ENCODE measurements at places on chromosomes 2 and 18. TPM values are rescaled to one million over a fixed set of nuclear protein-coding genes. Genes with fewer than 3 reads are reported as not detected.

UGT1A6 gene
- not detected for total RNA-seq

ZCCHC2 gene
- total RNA-seq, result 23.3 TPM

CDH2 gene
- total RNA-seq, result not detected

SCN9A gene
- not detected for total RNA-seq

SPP2 gene
- not detected for total RNA-seq

GRCh38 chr18:23521271-23521670, 18.0 kb downstream of the RMC1 start:
- peaks cover 45% of the 10 kb centered on the region for H3K36me3 ChIP-seq
- DNase-seq, result no peak
- no peaks in the 10 kb centered on the region for H3K27me3 ChIP-seq
- H3K27ac ChIP-seq, result no peak overlapping the region
- H3K4me3 ChIP-seq, result no peak overlapping the region

DNA sequence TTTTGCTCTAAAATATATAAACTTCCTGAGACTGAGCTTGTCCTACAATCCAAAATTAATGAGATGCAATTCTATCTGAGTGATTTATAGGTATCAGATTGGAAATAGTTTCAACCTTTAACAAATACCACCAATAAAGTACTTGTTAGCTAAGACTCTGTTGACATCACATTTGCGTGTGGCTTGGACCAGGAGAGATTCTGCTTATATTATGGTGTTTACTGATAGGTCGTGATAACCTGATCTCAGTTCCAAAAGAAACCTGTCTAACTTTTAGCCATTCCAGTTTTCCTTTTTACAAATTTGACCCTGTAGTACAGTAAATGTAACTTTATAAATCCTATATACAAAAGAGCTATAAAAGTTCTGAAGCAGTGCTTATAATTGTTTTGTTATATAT, 78.4 kb upstream of the ABCA12 start:
- H3K36me3 ChIP-seq, result no peaks in the 10 kb centered on the region
- H3K27ac ChIP-seq, result no peak overlapping the region
- peaks cover 21% of the 10 kb centered on the region for H3K27me3 ChIP-seq
- H3K4me1 ChIP-seq, result no peaks in the 10 kb centered on the region
- H3K4me3 ChIP-seq, result no peak overlapping the region

DNA sequence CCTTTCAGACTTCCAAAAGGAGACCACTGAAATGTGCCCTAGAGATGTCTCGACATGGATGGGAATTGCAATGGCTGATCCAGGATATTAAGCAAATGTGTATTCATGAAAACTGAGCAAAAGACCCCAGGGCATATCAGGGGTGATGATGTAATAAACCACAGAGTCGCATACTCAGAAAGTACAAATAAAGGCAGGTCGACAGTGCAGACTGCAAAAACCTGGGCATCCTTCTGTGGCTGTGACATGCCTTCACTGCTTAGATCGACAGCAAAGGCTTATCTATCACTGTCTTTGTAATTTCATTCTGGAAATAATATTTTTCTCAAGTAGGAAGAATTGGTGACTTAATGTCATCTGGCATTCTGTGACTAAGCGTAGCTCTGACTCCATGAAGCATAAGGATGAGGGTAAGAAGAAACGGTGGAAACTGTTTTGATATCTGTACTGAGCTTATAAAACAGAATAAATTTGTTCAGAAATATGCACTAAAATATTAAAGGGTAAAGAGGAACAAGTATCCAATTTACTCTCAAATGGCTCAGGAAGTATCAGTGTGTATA, 115.6 kb upstream of the NRP2 start:
- no peaks in the 10 kb centered on the region for H3K4me1 ChIP-seq
- no peaks in the 10 kb centered on the region for H3K27me3 ChIP-seq
- H3K36me3 ChIP-seq, result no peaks in the 10 kb centered on the region
- no peak overlapping the region for H3K4me3 ChIP-seq
- DNase-seq, result no peak
- H3K27ac ChIP-seq, result no peak overlapping the region

- H3K27me3 ChIP-seq, result no peaks in the 10 kb centered on the region
- no peak for DNase-seq
- peaks cover 43% of the 10 kb centered on the region for H3K4me1 ChIP-seq
Observed at GRCh38 chr2:231612109-231612455, 19.4 kb downstream of the TEX44 start.

GRCh38 chr2:176068419-176068832, 15.3 kb downstream of the EVX2 start:
- DNase-seq, result no peak
- H3K4me1 ChIP-seq, result peaks cover 21% of the 10 kb centered on the region
- H3K27ac ChIP-seq, result no peak overlapping the region

DNA sequence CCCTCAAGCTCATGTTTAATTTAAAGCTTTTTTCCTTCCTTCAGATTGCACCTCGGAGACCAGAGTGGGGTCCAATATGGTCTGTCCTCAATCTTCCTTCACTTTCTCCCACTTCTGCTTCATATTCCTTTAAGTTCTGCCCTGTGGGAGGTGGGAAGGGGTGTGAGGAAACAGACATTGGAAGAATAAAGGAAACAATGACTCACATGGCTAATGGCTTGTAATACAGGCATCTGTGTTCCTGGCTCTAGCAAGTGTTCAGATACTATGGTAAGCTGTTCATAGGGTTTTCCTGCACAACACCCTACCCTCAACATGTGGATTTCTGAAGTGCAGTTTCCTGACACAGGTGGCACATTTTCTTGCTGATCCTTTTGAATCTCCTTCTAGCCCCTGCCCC, 209.5 kb downstream of the PIK3C3 start:
- no peak overlapping the region for H3K4me3 ChIP-seq
- no peaks in the 10 kb centered on the region for H3K36me3 ChIP-seq
- DNase-seq, result no peak
- H3K4me1 ChIP-seq, result no peaks in the 10 kb centered on the region

- no peak overlapping the region for H3K4me3 ChIP-seq
- no peak for DNase-seq
- no peak overlapping the region for H3K27ac ChIP-seq
- H3K36me3 ChIP-seq, result no peaks in the 10 kb centered on the region
- no peaks in the 10 kb centered on the region for H3K4me1 ChIP-seq
Observed at GRCh38 chr2:72165792-72166191, 18.1 kb upstream of the CYP26B1 start.

DNA sequence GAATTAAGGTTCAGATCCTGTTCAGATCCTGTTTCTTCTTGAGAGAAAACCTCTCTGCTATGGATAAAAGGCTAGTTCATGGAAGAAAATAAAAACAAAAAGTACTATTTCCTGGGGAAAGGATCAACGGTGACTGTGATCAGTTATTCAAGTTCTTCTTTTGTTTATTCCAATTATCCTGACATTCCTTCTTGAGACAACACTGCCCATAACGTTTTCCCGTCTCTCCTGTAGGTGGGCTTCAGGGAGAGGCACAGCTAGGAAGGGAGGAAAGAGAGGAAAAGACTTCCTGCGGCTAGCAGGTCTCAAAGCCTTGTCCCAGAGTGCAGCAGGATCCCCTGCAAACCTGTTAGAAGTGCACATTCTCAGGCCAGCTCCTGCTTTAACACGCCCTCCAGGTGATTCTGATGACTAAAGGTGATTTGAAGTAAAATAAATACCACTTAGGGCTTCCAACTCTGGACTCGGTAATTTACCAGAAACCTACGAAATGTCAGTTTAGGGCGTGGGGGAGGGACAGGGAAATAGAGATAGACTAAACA, 4.5 kb upstream of the FHL2 start:
- peaks cover 12% of the 10 kb centered on the region for H3K27me3 ChIP-seq
- no peaks in the 10 kb centered on the region for H3K4me1 ChIP-seq
- H3K4me3 ChIP-seq, result no peak overlapping the region
- no peak for DNase-seq

- no peak overlapping the region for H3K4me3 ChIP-seq
- no peaks in the 10 kb centered on the region for H3K36me3 ChIP-seq
- peaks cover 7% of the 10 kb centered on the region for H3K4me1 ChIP-seq
- DNase-seq, result no peak
Observed at GRCh38 chr2:222313816-222314215, 15.0 kb upstream of the PAX3 start.
